Left ventricle myocardium superior (tissue), 1 donor: ENCODE measurements at places on chromosomes 3 and 15. TPM values are rescaled to one million over a fixed set of nuclear protein-coding genes. Genes with fewer than 3 reads are reported as not detected.

RSRC1 gene
- total RNA-seq, result 20.6 TPM

- DNase-seq, result no peak
Measured at GRCh38 chr15:58931987-58932588, 1.4 kb downstream of the SLTM start.

- no peak for DNase-seq
Measured at GRCh38 chr3:167749209-167749608, 13.7 kb downstream of the SERPINI1 start.

- DNase-seq, result no peak
Measured at GRCh38 chr3:50289130-50289529, 3.1 kb downstream of the IFRD2 start.

DNA sequence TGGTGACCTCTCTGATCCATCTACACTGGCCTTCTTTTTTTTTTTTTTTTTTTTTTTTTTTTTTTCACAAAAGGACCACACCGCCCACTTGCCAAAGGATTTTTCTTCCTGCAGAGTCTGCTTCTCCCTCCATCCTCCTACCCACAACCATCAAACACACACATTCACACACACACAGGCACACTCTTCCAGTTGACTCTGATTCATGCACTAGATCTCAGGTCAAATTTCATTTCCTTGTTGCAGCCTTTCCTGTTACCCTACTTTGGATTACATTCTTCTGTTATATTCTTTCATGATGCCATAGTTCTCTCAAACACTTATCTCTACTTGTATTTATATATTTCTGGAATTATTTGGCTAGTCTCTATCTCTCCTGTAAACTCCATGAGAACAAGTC lies 133.9 kb downstream of the STAC start:
- DNase-seq, result no peak
